Esophagus squamous epithelium (tissue), 5 donors: ENCODE measurements at places on chromosomes 4 and X.
A peak's percentile ranks its signal among the peaks of the same experiment; 100 is the strongest.

GRCh38 chr4:3303923-3304710 is 11.3 kb downstream of the RGS12 start:
- no peaks in the 10 kb centered on the region for H3K4me1 ChIP-seq
- no peak for DNase-seq
- H3K36me3 ChIP-seq = no peaks in the 10 kb centered on the region
- no peaks in the 10 kb centered on the region for H3K27me3 ChIP-seq
- H3K4me3 ChIP-seq = no peak overlapping the region

DNA sequence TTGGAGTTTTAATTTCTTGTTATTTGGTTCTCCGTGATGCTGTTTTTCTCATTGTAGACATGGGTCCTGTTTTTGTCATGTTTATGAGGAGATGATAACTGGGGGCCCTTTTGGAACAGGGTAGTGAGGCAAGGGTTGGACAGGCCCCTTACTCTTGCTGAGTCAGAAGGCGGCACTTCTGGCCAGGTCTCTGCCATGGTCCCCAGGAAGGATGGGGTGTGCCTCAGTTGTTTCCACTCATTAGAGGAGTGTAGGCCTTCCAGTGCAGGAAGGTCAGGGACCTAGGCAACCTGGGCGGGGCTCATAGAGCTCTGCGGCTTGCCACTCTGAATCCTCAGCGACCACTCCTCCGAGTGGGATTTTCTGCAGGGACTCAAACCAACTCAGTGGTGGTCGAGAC is 68.2 kb downstream of the NELFA start:
- peak overlapping the region; percentile 59 for H3K27ac ChIP-seq
- no peak for DNase-seq
- peaks cover 84% of the 10 kb centered on the region for H3K36me3 ChIP-seq
- H3K4me3 ChIP-seq = no peak overlapping the region
- H3K4me1 ChIP-seq = no peaks in the 10 kb centered on the region
- H3K27me3 ChIP-seq = no peaks in the 10 kb centered on the region

- H3K4me1 ChIP-seq = no peaks in the 10 kb centered on the region
- no peaks in the 10 kb centered on the region for H3K36me3 ChIP-seq
- H3K27ac ChIP-seq = no peak overlapping the region
- no peak for DNase-seq
Measured at GRCh38 chr4:138161351-138161750, 80.8 kb downstream of the SLC7A11 start.

GRCh38 chr4:47837094-47837907 is 566 bp downstream of the CORIN start:
- DNase-seq = no peak
- H3K36me3 ChIP-seq = no peaks in the 10 kb centered on the region
- peaks cover 35% of the 10 kb centered on the region for H3K4me1 ChIP-seq
- no peak overlapping the region for H3K27ac ChIP-seq
- no peaks in the 10 kb centered on the region for H3K27me3 ChIP-seq
